ENCODE measurements at places on chromosomes 4 and X.

- no peak for DNase-seq
Measured at GRCh38 chrX:17737986-17738713, 857 bp downstream of the SCML1 start.

GRCh38 chrX:149456476-149457245 lies 48.4 kb downstream of the IDS start:
- DNase-seq = no peak

GRCh38 chr4:96827086-96827485 lies 987.2 kb downstream of the PDHA2 start:
- no peak for DNase-seq

GRCh38 chr4:122541996-122542395 lies 78.9 kb downstream of the IL21 start:
- DNase-seq = no peak

GRCh38 chr4:25075851-25076250 lies 45.1 kb upstream of the LGI2 start:
- no peak for DNase-seq

- DNase-seq = no peak
Measured at GRCh38 chr4:16106956-16107355, 23.1 kb upstream of the PROM1 start.

- DNase-seq = no peak
Measured at GRCh38 chr4:99159699-99160098, 15.6 kb upstream of the ADH4 start.

GRCh38 chr4:89800012-89800516 lies 36.9 kb downstream of the SNCA start:
- DNase-seq = no peak

DNA sequence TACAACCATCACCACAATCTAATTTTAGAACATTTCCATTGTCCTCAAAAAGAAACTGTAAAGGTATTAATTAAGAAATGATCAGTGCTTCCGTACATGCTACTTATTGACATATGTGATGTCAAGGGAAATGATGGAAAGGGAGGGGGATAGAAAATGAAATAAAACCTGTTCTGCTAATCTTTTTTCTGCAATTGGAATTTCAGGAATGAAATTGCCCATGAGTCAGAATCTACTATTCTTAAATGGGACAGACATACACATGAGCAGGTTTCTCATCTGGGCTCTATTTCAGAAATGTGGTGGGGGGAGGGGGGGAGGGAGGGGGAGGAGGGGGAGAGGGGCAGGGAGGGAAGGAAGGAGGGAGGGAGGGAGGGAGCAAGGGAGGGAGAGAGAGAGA lies 91.0 kb downstream of the SHROOM4 start:
- no peak for DNase-seq

- no peak for DNase-seq
Measured at GRCh38 chrX:16635596-16635995, 14.4 kb upstream of the S100G start.

GRCh38 chr4:165111906-165112367 lies 723 bp downstream of the TMEM192 start:
- DNase-seq = no peak

GRCh38 chr4:85787133-85787532 lies 312.2 kb downstream of the ARHGAP24 start:
- DNase-seq = no peak

DNA sequence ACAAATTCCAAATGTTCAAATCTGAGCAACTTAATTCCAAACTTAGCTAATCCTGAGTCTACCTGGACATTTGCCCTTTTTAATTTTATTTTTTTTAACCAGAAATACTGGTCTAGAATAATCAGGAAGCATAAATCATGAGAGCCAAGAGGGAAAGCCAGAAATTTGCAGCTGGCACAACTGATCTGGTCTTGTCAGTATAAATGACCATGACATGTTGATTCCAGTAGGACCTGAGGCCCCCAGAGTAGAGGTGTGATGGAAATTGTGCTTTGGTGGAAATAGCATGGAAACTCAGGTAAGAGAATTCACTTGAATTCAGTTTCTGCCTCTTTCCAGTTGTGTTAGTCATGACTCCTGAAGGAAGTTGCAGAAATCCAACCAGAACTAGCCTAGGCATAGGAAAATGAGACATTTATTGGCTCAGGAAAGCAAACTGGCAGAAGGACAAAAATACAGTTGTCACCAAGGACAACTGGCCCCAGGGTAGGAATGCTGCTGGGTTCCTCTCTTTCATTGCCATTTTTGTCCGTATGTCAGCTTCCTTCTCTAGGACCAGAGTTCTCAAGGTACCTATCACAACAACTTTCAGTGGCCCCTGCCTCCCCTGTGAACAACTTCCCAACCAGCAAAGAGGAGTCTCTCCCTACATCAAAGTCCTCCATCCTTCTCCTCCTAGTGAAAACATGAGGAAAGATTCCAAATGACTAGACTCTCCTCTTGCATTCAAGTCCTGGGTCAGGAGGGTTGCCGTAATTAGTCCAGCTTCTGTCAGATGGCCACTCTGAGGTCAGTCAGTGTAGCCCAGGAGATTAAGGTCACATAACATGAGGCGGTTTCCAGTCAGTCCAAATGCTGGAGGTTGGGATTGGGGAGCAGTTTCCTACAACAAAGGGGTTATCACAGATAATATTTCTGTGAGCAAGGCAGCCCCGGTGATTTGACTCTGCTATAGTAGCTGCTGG lies 29.3 kb upstream of the MYOZ2 start:
- no peak for DNase-seq

GRCh38 chrX:143634663-143635455 lies 1.0 kb downstream of the SLITRK4 start:
- DNase-seq = no peak
